ENCODE measurements at places on chromosomes 5 and 9.

- DNase-seq, result no peak
These were observed 340.3 kb downstream of the KDM4C start for GRCh38 chr9:7097785-7098752.

DNA sequence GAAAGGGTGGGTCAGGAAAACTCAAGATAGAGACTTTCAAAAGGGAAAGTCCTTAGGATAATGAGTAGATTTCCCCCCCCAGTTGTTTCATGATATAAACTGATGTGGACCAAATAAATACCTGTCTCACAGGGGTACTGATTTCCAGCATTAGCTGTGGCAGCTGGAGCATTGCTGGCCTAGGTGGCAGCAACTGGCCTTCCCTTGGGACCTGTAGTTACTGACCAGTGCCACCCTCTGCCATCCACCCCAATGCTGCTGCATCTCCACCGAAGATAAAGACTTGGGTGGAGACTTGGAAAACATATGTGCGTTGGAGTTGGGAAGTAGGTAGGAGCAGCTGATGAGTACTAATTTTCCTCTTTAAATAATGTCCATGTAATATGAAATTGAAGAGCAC lies 71.8 kb downstream of the SYK start:
- no peak for DNase-seq

- no peak for DNase-seq
These were observed 36.3 kb downstream of the CXXC5 start for GRCh38 chr5:139684350-139684880.

DNA sequence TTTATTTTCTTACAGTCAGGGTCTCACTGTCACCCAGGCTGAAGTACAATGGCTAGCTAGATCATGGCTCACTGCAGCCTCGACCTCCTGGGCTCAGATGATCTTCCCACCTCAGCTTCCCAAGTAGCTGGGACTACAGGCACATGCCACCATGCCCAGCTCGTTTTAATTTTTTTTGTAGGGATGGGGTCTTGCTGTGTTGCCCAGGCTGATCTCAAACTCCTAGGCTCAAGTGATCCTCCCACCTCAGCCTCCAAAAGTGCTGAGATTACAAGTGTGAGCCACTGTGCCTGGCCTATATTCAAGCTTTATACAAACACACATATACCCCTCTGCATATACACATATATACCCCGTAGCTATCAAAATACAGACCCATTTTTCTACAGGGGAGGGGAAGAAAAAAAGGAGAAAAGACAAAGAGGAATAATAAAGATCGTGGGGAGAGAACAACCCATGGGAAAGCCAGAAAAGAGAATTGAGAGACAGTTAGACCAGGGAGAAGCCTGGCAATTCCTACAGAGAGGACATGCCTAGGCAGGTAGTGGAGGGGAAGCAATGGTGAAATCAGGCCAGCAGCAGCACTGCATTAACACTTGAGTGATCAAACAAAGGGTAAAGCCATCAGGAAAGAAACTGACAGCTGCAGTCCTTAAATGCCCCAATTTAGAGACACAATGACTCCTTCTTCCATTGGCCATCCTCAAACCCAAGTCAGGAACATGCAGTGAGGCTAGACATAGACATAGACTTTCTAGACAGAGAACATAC lies 102.7 kb downstream of the EFNA5 start:
- peak; percentile 56 for DNase-seq

- no peak for DNase-seq
These were observed 2.1 kb upstream of the PRDM12 start for GRCh38 chr9:130662099-130662969.

GRCh38 chr5:73911761-73912393 lies 285.9 kb downstream of the ARHGEF28 start:
- DNase-seq, result no peak

Measured in NAMALWA (cell line).